ENCODE measurements at places on chromosomes 11 and 22.

DNA sequence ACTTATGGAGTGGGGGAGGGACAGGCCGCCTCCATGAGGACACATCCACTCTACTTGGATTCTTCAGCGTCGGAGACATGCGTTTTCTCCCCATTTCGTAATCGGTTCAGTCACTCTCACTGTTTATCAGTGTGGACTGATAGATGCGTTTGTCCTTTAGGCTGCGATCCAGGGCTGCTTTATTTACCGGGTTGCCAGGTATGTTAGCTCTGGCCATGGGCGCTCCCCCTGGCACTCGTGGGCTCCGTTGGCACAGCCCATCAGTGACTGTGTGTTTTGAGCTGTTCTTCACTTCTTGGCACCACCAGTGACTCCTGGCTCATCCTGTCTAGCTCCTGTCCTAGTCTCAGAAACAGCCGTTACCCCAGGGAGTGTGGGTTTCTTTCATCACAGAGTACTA, 1203.3 kb downstream of the BRD1 start:
- no peak for DNase-seq

DNA sequence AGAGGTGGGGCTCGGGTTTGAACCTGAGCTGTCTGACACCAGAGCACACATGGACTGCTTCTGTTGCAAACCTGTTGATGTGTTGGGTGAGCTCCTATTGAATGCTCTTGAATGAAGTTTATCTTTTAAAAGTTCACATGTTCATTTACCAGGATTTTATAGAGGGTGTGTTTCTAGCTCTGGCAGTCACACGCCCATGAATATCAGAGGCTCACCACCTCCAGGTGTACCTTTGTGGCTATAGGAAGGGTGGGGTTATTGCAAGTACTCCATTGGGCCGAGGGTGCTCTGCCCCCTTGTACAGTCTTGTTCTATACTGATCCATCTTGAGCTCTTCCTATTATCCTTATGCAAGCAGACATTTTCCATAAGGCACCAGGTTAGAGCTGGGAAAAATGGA, 9.2 kb downstream of the ENDOD1 start:
- DNase-seq: no peak

GRCh38 chr11:73556966-73557365, 40.9 kb downstream of the FAM168A start:
- no peak for DNase-seq

DNA sequence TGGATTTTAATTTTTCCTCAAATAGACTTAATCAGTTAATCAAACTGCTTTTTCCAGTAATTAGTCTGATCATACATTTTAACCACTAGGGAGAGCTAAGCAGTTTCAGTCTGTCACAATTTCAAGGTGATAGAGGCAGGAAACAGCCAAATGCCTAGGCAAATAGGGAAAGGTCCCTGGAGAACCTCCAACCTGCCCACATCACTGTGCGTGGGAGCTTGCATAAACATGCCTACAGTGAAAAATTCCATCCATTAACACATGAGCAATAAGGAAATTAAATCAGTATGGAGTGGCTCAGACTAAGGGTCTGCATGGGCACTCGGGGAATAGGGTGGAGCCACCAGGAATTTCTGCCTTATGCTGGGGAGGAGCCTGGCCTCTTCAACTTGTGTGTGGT, 74.6 kb downstream of the AASDHPPT start:
- no peak for DNase-seq

GRCh38 chr11:94630221-94630620, 63.1 kb downstream of the PIWIL4 start:
- DNase-seq: no peak

GRCh38 chr11:66767666-66768065, 38.6 kb upstream of the SPTBN2 start:
- DNase-seq: no peak

GRCh38 chr11:81135570-81135969, 1598.1 kb downstream of the FAM181B start:
- no peak for DNase-seq

GRCh38 chr22:49780698-49781288, 46.9 kb downstream of the BRD1 start:
- DNase-seq: no peak

GRCh38 chr22:24523873-24524272, 28.7 kb downstream of the UPB1 start:
- no peak for DNase-seq

DNA sequence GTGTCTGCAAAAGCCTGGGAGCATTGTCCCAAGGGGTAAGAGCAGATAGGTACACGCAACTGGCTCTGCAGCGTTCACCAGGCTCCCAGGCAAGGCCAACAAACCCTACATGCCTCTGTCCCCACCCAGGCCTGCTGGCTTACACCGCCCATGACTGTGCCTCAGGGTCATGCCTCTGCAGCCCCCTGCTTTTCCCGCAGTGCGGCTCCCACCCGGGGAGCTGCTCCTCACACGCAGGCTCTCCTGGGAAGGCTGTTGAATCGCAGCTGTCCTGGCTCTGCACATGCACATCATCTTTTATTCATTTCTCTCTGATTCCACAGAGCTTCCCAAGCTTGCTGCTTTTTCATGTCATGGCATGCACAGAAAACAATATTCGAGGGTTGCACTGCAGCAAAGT, 29.2 kb upstream of the B3GAT1 start:
- DNase-seq: no peak

DNA sequence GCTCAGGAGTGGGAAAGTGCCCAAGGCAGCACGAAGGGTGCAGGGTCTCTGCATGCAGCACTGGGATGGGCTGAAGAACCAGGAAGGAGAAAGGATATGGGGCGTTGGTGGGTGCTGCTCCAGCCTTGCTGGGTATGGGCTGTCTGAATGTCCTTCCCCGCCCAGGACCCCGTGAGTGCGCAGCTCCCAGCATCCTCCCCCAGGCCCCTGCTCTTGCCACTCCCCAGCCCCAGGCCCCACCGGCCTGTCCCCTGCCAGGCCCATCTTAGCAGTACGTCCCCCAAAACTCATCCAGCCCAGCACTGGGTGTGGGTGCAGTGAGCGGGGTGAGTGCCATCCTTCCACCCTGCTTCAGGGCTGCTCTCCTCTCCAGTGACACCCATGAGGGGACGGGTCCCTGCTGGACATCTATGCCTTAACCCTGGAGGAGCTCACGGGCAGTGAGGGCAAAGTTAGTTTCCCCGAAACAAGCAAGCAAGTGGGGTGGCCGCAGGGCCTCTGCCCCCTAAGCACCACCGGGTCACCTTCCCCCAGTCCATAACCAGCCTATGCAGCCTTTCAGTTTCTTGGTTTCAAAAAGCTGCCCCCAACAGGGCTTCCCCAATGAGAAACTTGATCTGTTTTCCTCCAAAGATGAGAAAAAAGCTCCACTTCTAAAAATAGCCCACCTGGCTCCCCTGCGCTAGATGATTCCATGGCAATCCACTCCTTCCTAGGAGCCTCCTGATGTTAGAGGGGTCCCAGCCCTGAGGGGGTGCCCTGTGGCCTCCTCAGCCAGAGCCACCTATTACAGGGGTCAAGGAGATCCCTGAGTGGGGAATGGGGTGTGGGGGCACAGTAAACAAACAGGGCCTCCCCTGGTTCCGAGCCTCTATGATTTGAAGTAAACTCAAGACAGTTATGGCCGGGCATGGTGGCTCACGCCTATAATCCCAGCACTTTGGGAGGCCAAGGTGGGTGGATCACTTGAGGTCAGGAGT, 103.8 kb downstream of the MORC2 start:
- DNase-seq: no peak

- no peak for DNase-seq
These were observed 117.6 kb downstream of the C11orf58 start for GRCh38 chr11:16856022-16856471.

DNA sequence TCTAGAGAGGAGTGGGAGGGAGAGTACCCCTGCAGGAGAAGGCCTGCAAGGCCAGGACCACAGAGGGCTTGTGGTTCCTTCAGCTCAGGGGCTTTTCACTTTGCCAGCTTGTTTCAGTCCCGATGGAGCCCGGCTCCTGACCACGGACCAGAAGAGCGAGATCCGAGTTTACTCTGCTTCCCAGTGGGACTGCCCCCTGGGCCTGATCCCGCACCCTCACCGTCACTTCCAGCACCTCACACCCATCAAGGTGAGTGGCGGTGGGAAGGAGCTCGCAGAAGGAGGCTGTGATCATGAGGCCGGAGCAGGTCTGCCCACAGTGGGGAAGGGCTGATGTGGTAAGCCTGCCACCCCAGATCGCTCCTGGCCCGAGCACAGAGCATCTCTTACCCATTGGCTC, 13.5 kb downstream of the ACP2 start:
- no peak for DNase-seq

DNA sequence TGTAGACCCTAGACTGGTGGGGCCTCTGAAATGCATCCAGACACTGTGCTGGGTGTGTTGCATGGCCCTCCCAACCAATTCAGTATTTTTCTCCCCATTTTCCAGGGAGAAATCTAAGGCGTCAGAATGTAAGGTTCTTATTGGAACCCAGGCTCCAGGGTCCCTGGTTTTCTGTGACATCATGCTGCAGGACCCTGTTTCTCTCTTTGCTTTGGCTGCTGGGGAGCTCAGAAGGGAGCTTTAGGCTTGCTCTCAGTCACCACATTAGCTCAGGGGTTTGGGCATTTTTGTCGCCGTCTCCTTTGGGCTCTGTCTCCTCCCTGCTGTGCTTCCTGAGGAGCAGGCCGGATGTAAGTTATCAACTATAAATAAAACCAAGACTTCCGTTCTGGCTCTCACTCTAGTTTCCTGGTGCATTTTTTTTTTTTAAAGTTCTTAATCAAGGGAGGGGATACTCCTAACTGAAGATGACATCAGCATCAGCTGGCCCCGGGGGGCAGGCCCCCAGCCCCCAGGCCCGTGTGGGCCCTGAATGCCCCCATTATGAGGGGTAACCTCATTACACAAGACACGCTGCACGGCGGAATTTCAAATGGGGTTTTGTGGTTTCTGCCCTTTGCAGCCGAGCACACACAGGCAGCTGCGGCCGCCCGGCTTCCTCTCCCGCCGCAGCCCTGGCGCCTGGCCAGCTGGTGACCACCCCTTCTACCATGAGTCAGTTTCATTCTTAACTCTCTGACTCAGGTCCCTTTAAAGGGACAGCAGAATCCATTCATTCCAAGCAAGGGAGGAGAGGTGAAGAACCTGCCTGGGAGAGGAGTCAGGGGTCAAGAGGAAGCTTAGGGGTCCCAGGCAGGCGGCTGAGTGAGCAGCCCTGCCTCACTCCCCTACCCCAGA, 3.2 kb downstream of the MYEOV start:
- DNase-seq: peak; percentile 59

DNA sequence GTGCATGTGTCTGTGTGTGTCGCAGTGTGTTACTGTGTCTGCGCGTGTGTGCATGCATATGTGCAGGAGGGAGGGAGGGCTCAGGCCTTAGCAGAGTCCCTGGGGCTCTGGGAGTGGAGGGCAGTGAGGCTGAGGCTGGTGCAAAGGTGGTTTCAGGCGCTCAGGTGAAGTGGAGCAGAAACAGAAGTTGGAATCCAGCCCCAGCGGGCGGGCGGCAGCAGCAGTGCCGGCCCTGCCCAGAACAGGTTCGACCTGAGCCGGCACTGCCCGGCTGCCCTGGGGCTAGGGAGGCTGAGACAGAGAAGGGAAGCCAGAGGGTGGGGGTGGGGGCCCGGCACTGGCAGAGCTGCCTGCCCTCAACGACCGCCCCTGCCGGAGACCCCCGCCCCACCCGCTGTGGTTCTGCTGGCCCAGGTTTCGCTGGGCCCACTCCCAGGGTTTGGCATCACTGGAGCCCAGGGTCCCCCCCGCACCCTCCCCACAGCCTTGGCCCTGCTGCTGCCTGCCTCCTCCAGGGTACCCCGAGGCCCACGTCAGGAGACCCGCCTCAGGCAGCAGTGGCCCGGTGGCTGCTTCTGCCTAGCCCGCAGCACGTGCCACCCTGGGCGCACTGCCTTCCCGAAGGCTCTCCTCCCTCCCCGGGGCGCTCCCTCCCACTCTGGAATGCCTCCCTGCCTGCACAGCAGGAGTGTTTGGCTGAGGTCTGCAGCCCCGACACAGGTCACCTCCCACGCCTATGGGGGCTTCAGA, 13.3 kb downstream of the ASCL2 start:
- DNase-seq: no peak

- DNase-seq: no peak
These were observed at the start of gene DBX1 for GRCh38 chr11:20160425-20161229. TSS of gene DBX1 (minus strand) at chr11:20160475. CDS start at chr11:20160324, 151 bp downstream.

GRCh38 chr11:43576803-43577521, 103.6 kb upstream of the HSD17B12 start:
- no peak for DNase-seq

DNA sequence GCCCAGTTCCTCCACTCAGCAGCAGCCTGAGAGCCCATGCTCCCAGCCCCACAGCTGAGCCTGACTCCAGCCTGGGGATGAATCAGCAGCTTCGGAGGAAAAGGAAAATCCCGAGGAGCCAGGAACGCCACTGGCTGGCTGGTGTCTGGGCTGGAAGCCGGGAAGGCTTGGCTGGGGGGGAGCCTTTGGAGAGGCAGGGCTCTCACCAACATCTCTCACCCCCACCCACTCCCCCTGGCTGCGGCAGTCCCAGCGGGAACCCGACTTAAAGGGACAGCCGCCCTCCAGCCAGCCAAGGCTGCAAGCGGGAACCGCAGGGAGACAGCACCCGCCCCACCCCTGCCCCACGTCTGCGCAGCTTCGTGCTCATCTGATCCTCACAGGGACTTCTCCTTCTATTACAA, 28.4 kb downstream of the KIAA0930 start:
- no peak for DNase-seq

GRCh38 chr11:119713359-119714040, 15.5 kb downstream of the NECTIN1 start:
- DNase-seq: no peak

- DNase-seq: no peak
These were observed 54.4 kb upstream of the JAM3 start for GRCh38 chr11:134014511-134014910.

- DNase-seq: no peak
These were observed 415.9 kb upstream of the CADM1 start for GRCh38 chr11:115920092-115920461.

DNA sequence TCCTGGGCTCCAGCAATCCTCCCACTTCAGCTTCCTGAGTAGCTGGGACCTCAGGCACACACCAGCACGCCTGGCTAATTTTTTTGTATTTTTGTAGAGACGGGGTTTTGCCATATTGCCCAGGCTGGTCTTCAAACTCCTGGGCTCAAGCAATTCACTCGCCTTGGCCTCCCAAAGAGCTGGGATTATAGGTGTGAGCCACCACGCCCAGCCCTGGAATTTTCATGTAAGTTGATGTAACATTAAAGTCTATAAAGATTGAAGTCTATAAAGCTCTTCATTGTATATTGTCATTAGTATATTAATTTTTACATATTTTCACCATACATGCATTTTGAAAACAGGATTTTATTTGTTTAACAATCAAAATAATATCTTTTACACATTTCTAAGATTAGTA, 12.5 kb upstream of the DDX17 start:
- DNase-seq: no peak

DNA sequence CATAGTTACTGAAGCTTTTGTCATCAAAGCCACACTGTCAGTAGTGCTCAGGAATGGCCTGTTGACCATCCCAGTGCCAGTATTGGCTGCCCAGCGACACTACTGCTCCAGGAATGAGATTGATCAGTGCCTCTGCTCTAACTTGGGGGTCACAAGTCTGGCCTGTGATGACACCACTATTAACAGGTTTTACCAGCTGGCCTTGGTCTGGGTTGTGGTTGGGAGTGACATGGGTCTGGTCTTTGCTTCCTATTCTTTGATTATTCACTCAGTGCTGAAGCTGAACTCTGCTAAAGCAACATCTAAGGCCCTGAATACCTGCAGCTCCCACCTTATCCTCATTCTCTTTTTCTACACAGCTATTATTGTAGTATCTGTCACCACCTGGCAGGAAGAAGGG, 21.5 kb downstream of the OR56B4 start:
- DNase-seq: no peak

Data from stimulated activated CD8-positive, alpha-beta memory T cell treated with anti-CD3 and anti-CD28 coated beads, Interleukin-2, amount 100 ng/mL, for 1 hour (primary cell).